Activated CD4-positive, alpha-beta T cell treated with anti-CD3 and anti-CD28 coated beads for 4 hours (primary cell): ENCODE measurements at places on chromosomes 2 and 18.

- no peak for DNase-seq
Measured at GRCh38 chr2:43007901-43008300, 215.5 kb upstream of the HAAO start.

DNA sequence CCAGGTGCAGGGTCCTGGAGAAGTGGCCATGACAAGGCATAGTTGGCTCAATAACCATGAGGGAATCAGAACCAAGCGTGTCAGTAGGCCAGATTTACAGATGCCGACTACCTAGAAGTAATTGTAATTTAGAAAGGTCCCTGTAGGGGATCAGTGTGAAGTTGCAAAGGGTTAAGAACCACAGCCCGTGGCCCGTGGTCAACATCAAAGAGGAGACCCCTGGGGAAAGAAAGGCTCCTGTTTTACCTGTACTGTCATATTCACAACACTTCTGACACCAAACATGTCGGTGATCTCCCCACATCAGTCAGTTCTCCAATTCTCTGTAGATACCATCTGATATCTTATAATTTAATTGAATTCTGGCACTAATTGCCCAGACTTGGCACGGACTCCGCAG is 31.0 kb downstream of the SP100 start:
- DNase-seq = no peak

- DNase-seq = no peak
Measured at GRCh38 chr18:74356959-74357358, 41.3 kb downstream of the C18orf63 start.

GRCh38 chr18:69737851-69738250 is 209.8 kb downstream of the CD226 start:
- no peak for DNase-seq

- no peak for DNase-seq
Measured at GRCh38 chr2:226123300-226123699, 676.3 kb downstream of the IRS1 start.

DNA sequence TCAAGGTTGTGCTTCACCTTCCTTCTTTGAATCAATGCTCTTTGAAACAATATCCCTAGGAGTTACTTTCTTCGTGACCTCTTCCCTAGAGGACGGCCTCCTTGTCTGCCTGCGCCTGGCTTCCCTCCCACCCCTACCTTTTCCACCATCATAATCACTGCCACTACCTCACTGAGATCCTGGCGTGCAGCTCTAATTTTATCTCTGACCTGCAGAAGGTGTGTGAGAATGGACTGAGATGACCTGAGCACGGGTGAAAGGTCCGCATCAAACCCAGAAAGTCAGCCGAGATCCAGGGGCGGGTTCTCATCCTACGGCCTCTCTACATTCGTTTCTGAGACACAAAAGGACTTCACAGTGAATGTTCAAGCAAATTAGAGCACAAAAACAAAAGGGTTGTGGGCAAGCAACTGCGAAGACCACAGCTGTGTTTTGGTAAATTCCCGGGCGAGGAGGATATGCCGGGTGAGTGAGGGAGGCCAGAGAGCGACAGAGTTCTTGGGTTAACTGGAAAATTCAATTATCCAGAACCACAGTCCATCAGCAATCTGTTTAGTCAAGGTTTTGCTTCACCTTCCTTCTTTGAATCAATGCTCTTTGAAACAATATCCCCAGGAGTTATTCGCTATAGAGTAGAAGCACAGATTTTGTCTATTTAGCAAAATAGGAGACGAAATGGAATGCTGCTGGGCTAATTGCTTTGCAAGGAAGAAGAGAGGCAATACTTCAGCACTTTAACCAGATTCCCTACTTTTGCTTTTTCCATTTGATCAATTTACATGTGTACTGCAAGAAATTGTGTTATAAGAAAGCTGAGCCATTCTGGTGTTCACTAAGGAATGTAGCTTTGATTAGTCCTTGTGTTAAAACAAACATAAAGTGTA is 212.6 kb downstream of the ACKR3 start:
- DNase-seq = no peak

DNA sequence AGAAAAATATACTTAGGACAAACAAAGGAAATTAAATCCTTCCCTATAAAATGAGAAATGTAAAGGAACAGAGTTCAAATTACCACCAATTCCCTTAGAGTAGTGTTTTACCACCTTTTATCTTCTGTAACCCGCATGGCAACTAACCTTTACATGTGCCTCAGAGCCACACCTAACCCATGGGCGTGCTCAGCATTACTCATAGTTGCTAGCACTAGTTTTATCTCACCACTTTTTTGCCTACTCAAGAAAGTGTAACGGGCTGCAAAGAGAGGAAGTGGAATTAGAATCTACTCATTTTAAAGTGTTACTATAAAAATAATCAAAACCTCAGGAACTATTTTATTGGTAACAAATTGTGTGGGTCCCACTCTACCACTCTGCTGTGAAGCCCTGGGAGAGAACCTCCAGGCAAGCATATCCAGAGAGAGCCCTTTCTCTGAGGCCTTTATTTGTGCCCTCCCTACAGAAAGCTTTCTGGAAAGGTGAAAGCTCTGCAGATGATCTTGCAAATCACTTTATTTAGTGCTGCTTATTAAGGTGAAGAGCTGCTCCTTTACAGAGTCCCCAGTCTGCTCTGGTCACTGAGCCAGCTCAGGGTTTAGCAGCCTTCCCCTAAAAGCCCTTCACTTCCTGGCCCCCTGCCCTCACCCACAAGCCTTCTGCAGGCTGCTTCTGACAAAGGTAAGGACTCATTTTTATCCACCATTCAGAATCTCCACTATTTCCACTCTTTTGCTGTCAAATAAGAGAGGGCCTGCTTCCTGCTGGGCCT is 98.8 kb downstream of the TRABD2A start:
- peak; percentile 69 for DNase-seq

- no peak for DNase-seq
Measured at GRCh38 chr18:36527740-36528455, 230.4 kb downstream of the FHOD3 start.

DNA sequence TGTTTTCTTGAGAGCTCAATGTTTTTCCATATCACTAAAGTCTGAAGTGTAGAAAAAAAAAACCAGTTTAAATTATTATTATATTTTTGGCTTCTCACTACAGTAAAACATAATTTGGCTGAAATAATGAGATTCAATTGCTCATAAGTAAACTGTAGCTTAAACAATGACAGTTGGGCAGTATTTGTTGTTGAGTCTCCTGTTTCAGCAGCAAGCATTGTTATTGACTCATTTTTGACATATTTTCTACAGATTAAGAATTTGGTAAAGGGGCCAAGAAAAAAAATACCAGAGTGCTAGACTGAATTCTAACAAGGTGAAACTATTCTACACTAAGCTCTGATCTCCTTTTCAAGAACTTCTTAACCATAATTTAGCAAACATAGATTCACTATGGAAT is 2070.4 kb upstream of the CELF4 start:
- no peak for DNase-seq

GRCh38 chr2:86143307-86143706 is 37.3 kb downstream of the PTCD3 start:
- no peak for DNase-seq

- no peak for DNase-seq
Measured at GRCh38 chr2:224062481-224063297, 23.6 kb upstream of the SERPINE2 start.

GRCh38 chr18:25456334-25457010 is 104.5 kb upstream of the ZNF521 start:
- DNase-seq = no peak

DNA sequence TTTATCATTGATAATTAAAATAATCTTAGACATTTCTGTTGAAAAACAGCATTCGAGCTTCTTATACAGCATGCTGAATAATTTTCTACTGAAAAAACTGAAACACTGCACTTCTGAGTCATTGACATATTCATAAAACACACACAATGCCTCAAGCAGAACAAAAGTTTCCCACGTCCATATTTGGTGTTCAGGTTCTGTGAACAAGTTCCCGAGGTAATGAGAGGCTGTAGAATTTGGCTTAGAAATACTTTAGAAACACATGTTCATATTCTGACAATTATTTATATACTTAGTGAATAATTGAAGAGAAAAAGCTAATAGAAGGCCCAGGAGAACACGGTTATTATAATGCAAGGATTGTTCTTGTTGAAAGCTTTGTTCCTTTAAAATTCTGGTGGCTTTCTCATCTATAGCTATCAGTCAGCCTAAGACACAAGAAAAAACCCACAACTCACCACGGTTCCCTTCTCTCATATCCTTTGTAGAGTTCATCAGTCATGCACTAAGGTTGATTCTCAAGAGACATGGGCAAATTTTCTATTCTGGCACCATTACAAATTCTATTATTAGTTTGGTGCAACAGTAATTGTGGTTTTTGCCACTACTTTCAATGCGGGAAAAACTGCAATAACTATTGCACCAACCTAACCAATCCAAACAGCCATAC is 194.4 kb downstream of the TMX3 start:
- no peak for DNase-seq

DNA sequence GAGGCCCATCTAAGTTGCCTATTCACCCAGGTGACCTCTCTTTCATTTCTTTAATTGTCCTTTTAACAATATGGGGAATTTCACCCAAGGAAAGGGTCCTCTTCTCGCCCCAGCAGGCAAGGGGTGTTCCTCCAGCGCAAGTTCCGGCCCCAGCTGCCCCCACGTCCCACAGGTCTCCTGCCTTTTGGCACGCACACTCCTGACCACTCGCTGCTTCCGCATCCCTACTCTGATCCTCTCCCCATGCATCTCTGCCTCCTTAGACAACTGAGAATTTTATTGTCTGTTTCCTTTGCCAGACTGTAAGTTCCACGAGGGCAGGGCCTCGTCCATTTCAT is 684 bp upstream of the ARPC2 start:
- DNase-seq = no peak

DNA sequence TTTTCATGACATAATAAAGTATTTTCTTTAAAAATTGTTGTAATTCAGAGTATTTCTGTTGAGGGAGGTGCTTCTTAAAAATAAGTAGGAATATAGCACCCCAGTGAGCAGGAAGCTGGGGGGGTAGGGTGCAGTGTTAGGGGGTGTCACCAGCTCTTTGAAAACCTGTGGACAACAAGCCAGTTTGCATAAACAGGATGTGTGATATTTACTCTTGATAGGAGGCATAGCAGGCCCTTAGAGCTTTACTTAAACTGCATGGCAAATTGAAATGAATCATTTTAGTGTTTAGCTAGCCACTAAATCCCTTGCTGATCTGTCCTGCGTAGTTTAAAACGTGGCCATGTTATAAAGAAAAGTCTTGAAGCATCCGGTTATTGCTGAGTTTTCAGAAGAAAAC is 8.4 kb downstream of the TGIF1 start:
- DNase-seq = no peak
